Coronary artery (tissue), 2 donors: ENCODE measurements at places on chromosomes 11 and 22.

- DNase-seq, result no peak
These were observed 29.2 kb downstream of the NF2 start for GRCh38 chr22:29632672-29633071.

- DNase-seq, result no peak
These were observed 22.4 kb downstream of the KIRREL3 start for GRCh38 chr11:126978165-126978564.

GRCh38 chr22:19285831-19286230 is 5.7 kb downstream of the CLTCL1 start:
- no peak for DNase-seq

- peak; percentile 1 for DNase-seq
These were observed 106.0 kb upstream of the TIMP3 start for GRCh38 chr22:32695451-32695891.

DNA sequence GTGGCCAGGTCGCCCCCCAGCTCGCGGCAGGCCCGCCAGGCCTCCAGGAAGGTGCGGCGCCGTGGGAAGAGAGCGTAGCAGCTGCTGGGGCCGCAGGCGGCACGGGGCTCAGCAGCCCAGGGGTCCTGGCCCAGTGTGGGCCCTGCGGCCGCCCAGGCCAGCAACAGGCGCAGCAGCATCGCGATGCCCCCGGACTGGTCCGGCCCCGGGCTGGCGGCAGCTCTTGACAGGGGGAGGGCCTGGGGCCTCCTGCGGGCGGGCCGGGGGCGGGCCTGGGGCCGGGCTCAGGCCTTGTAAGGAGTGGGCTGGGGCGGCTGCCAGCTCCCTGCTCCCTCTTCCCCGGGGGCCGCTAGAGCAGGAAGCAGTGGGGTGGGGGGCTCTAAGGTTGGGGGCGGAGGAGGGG is at the start of gene CD248:
TSS of gene CD248 (minus strand) at position 196 of the 403 bp plus-strand sequence. CDS start at position 179, 17 bp downstream.
- DNase-seq, result no peak

DNA sequence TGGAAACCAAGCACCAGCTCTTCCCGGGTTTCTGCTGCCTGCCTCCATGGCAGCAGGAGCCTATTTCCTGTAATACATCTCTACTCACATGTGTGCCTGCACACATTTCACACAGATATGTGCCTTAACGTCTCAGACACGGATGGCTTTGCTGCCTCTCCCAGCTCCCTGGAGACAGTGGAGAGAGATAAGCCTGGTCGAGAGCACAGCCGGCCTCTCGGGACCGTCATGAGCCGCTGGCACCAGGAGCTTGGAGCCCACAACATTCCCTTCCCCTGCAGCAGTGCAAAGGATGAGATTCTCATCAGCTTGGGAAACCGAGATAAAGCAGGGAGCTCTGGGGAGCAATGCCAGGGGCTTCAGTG is 587.7 kb downstream of the BRD1 start:
- no peak for DNase-seq

DNA sequence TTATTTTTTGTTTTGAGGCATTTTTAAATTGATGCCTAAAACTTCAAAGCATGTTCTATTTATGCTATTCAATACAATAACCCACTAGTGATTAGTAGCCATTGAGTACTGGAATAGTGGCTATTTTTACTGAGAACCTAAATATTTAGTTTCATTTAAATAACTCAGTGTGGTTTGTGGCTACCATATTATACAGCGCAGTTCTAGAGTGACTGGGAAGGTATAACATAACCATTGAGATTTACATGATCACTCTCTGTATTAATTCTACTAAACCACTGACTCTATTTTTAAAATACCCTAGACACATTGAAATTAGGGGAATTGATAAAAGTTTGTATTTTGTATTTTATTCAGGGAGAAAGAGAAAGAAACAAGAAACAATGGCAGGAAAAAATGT is 441.2 kb downstream of the CNTN5 start:
- no peak for DNase-seq

DNA sequence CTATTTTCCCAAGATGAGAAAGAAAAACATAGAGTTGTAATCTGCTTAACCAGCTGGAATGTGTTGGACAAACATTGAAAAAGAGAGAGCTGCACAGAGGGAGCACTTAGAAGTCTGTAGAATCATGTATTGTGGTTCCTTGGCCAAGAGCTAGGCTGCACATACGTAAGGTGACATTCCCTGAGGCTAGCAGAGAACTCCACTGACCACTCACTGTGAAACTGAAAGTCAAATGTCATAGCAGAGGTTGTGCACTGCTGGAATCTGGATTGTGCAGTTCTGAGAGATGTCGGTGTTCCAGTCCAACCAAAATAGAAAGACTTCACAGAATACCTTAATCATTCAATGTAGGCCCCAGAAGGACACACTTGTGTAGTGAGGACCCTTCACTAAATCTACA is 772.8 kb upstream of the RAG2 start:
- DNase-seq, result no peak

DNA sequence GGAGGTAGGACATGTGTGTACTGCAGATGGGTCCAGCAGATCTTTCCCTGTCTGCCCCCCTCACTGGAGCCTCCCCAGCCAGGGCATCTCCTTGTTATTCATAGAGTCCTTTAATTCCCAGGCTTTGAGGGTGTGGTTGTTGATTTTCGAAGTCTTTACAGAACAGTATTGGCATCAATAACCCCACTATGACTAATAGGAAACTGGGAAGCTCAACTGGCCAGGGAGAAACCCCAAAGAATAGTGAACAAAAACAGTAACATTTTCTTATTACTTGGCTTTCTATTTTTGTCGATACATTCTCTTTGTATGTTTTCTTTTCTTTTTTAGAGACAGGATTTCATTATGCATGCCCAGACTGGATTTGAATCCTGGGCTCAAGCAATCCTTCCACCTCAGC is 57.9 kb downstream of the NF2 start:
- no peak for DNase-seq

DNA sequence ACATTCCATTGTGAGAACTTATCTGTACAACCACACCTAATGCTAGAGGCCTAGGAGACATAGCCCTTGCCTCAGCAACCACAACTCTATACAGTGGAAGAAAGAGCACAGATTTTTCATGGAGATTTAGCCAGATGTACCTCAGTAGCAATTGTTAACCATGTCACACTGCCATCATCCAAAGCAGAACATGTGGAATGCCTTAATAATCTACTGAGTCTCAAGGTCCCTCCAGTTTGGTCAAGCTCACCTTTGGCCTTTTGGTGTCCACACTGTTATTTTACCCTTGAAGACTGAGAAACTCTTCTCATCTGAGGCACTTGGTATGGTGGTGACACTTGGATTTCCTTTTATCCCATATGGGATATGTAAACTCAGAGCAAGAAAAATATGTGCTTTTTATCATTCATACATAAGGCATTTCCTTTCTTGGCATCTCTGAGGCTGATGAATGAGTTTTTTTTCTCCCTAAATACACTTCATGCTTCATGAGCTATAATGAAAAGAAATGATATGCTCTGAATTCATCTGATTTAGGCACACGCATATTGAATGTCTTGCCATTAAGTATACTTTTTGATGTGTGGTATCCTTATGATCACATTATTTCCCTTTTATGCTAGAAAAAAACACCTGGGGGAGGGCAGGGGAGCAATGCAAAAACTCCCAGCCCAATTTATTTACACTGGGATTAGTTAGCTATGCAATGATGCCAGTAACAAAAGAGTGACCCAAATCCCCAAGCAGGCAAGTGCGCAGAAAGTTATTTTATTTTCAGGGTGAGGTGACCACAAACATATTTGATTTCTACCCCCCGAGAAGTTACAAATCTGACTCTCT is 63.3 kb upstream of the ME3 start:
- no peak for DNase-seq
